ENCODE measurements at places on chromosomes 7 and 10.

- no peak for DNase-seq
Measured at GRCh38 chr7:106216517-106216922, 68.3 kb downstream of the NAMPT start.

- DNase-seq = no peak
Measured at GRCh38 chr10:61408105-61408504, 45.1 kb downstream of the TMEM26 start.

DNA sequence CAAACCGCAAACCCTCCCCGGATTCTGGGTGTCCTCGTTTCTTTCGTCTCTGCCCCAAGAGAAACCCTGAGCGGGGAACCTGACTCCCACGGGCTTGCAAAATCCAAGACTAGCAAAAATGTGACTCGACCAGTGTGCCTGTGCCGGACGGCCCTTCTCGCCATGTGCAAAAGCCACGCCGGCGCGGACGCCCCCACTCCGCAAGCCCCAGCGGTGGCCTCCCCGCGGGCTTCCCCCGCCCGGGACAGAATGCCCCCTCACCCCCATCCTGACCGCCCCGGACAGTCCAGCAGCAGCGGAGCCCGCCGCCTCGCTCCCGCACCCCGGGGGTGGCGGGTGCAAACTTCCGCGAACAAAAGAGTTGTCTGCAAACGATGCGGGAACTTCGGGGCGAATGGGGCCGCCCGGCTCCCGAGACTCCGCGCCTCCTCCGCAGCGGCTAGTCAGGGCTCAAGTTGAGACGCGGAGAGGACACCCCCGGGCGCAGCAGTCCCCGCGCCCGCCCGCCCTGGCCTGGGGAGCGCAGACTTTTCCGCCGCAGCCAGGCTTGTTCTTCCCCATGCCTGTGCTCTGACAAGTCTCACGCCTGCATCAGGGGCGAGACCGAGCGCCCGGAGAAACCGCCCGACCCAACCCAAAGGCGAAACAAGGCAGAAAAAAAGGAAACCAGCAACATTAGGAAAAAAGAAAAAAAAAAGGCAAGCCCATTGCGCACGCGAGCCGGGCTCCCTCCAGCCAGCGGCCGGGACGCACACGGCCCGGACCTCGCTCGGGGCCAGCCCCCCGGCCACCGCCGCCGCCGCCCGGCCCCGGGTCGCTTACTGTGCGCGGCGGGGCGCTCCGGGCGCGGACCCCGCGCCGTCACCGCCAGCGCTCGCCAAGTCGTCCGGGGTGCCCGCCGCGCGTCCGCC, 732 bp downstream of the FAM53B start:
- no peak for DNase-seq

DNA sequence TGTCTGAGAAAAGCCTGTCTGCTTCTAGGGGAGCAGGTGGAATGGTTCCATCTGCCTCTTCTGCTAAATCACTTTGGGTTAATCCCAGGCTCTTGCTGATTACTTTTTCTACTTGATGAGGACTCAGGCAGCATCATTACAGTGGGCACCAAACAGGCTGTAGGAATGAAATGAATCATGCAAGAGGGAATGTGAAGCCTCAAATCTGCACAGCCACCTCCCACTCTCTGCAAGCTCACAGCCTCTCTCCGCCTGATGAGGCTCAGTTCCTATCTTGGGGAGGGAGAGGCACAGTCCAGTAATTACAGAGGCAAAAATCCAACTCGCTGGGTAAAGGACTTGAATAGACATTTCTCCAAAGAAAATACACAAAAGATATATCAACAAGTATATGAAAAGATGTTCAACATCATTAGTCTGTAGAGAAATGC, 34.0 kb downstream of the HSPA12A start:
- no peak for DNase-seq

DNA sequence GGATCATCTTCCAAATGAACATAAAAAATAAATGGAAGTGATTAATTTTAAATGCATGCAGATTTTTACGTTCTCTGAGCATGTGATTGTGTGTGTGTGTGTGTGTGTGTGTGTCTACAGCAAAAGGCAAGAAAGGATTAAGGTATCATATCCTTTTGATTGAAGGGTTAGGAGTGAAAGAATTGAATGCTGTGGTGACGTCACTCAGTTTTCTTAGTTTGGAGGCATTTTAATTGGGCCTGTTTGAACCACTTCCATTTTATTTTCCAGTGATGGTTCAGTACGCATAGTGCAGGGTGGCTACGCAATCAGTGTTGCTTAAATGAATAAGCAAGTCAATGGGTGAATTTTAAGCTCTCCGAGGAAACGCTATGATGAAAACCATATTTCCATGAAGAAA, 31.3 kb downstream of the TACC2 start:
- no peak for DNase-seq

- no peak for DNase-seq
Measured at GRCh38 chr10:78600740-78601139, 468.0 kb upstream of the ZMIZ1 start.

- no peak for DNase-seq
Measured at GRCh38 chr7:13179011-13179582, 491.7 kb downstream of the ARL4A start.

GRCh38 chr7:20352573-20353306, 22.0 kb downstream of the ITGB8 start:
- DNase-seq = no peak

DNA sequence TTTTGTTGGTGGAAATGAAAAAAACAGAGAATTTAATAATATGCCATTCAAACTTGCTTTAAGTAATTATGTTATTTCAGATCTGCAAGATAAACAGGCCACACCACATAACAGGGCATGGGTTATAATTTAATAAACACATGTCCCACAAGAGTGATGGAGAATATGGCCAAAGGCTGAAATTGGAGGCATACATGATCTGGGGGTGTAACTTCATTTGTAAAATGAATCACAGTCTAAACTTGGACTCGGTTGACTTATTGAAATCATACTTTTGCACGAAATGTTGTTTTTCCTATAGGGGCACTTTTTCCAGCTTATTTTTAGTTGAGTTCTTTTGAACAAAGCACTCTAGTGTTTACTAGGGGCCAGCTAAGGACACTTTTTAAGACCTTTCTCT, 151.6 kb downstream of the TMEM26 start:
- no peak for DNase-seq

DNA sequence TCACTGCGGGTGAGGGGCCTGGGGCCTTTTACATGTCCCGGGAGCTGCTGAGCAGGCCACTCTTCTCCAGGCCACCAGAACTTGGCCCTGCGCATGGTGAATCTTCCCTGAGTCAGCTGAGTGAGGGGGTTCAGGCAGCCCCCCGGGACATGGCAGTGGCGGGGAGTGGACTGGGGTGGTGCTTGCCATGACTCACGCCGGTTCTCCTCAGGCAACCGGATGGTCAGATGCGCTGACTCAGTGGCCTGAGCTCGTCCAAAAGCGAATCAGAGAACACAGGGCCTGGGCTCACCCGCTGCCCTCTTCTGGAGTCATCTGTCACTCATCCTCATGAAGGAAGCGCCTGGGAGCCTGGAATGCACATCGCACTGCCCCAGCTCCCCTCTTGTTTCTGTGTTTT, 33.5 kb downstream of the HTRA1 start:
- DNase-seq = no peak

DNA sequence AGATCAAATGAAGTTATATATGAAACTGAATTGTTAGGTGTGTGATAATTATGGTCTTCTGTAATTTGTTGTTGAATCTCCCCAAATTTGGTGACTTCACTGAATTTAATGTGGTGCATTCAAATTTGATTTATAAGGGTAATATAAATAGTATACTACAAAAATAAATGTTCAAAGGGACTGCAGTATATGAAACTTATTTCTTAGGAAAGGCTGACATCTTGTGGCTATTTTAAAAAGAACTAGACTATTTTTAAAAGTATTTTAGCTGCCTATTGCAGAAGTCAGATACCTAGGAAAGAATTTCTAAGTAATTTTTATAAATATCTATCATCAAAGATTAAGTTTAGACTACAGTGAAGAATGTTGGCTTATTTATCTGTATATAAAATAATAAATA, 36.6 kb downstream of the ATRNL1 start:
- DNase-seq = no peak

DNA sequence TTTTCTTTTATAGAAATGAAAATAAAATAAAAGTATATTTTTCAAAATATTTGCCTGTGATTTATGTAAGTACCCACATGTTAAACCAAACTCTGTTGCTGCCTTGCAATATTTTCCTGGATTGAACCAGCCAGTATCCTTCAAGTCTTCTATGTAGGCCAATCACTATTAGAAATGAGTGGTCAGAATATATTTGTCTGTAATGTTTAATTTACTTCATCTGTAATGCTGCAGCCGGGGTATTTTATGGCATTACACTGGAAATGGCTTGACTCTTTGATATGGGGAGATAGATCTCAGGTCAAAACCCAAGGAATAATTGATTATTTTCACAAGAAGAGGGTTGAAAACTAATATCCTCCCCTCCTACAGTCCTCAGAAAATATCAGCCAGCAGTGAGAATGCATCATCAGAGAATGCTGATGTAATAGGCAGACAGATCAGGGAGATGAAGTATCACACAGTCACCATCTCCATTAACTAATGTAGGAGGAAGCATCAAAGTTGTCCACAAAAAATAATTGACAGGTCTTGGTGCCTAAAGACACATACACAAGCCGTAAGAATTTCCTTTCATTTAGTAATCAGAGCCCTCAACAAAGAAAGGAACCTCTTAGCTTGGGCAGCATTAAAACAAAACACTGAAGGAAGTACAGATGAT, 82.5 kb downstream of the VWDE start:
- DNase-seq = no peak

- DNase-seq = no peak
Measured at GRCh38 chr7:94382746-94383145, 11.9 kb upstream of the COL1A2 start.

GRCh38 chr7:50412973-50413372, 37.2 kb downstream of the FIGNL1 start:
- no peak for DNase-seq

- DNase-seq = no peak
Measured at GRCh38 chr10:113017376-113017775, 67.3 kb downstream of the TCF7L2 start.

GRCh38 chr7:47153058-47153457, 428.9 kb downstream of the TNS3 start:
- no peak for DNase-seq

DNA sequence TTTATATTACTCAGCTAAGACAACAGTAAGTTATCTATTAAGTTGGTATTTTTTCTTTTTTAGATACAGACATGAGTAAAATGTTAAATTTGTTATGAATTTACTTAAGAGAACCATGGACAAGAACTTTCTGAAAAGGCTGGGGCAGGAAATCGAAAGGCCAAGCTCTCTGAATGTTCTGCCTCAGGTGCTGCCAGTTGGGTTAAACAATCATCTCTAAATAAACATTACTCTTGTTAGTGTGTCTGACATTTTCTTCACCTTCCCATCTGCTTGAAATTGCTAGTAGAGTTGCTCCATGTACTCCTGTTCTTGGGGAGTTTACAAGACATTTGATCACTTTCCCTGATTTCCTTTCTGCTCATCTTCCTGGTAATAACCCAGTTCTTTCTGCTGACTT, 87.5 kb downstream of the ANKRD7 start:
- no peak for DNase-seq

GRCh38 chr10:77240706-77241349, 396.8 kb downstream of the KCNMA1 start:
- no peak for DNase-seq

DNA sequence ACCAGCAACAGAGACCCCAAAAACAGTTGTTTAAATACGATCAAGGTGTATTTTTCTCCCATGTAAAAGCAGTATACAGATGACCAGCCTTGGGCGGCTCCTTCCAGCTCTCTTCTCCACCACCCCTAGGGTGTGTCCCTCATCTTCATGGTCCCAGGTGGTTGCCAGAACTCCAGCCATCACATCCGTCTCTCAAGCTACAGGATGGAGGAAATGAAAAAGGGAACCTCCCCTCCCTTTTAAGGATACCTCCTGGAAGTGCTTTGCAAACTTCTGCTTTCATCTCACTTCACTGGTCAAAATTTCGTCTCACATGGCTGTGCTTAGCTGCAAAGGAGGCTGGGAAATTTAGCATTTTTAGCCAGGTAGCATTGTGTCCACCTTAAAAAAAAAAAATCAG, 59.3 kb downstream of the C10orf105 start:
- DNase-seq = no peak

DNA sequence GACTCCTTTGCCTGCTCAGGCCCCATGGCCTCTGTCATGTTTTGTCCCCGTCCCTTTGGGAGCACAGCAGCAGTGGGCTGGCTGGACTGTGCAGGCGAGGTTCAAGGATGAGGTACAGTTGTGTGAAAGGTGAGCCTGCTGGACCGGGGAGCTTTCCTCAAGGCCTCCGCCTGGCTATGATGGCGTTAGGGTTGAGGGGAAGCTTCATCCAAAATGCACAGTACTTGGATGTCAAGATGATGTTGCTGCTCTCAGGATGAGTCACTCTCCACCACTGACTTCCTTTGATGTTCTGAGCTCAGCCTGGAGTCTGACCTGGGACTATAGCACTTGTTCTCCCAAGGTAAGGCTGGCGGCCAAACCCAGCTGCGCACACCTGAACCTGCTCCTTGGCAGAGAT, 152.7 kb upstream of the SHH start:
- DNase-seq = no peak

- DNase-seq = no peak
Measured at GRCh38 chr7:27215356-27215755, 15.5 kb upstream of the HOXA13 start.

DNA sequence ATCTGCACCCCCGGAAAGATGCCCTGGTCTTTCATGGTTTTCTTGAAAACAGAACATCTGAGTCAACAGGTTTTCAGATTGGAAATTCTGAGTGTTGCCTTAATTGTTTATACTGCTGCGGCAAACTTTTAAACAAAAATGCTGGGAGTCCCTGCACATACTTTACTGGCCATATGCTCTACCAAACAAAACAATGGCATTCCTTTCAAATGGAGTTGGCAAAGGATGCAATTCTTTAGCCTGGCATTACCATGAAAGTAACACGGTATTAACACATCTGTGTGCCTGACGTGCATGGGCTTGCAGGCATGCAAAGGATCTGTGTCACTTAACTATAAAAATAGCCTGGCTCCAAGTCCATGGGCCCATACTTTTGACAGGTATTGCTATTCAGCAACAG, 4.2 kb downstream of the INHBA start:
- DNase-seq = no peak

GRCh38 chr7:138527746-138528223, 67.7 kb downstream of the TRIM24 start:
- DNase-seq = no peak

GRCh38 chr10:86327954-86328725, 38.5 kb downstream of the GRID1 start:
- DNase-seq = no peak

DNA sequence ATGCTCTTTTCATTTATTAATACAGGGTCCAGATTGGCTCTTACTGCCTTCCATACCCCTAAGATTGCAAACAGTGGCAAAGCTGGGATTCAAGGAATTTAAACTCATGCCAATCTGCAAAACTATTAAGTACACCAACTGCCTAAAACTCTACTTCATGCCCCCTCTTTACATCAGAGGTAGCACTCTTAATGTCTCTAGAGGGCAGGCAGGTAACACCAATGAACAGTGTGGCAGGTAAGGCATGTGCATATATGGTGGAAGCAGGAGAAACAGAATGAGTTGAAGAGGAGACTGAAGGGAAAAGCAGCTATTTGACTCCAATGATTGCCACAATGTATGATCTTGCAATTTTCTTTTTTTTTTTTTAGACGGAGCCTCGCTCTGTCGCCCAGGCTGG, 156.7 kb downstream of the BTAF1 start:
- DNase-seq = no peak

GRCh38 chr10:119737823-119738222, 12.0 kb downstream of the INPP5F start:
- no peak for DNase-seq

GRCh38 chr10:74855027-74855426, 28.6 kb downstream of the KAT6B start:
- DNase-seq = no peak

- no peak for DNase-seq
Measured at GRCh38 chr10:91200314-91201212, 19.9 kb upstream of the PCGF5 start.
